ENCODE measurements at places on chromosomes 6 and 20. TPM values are rescaled to one million over a fixed set of nuclear protein-coding genes. Genes with fewer than 3 reads are reported as not detected.

The SLC22A23 gene
- 2.4 TPM for total RNA-seq

The DNAJC5 gene
- 77.0 TPM for total RNA-seq

The CSE1L gene
- total RNA-seq: 180 TPM

The TRIM39 gene
- total RNA-seq: 19.5 TPM

The CPNE5 gene
- 0.66 TPM for total RNA-seq

The SEL1L2 gene
- not detected for total RNA-seq

The CAGE1 gene
- total RNA-seq: 0.14 TPM

The RBPJL gene
- total RNA-seq: not detected

The MLIP gene
- 0.44 TPM for total RNA-seq

The HLA-DQB2 gene
- not detected for total RNA-seq

The ARMC2 gene
- 0.88 TPM for total RNA-seq

The CRIP3 gene
- not detected for total RNA-seq

The MBOAT1 gene
- total RNA-seq: 10.2 TPM

The NXT1 gene
- total RNA-seq: 32.6 TPM

The C20orf204 gene
- total RNA-seq: 0.88 TPM

The SCUBE3 gene
- total RNA-seq: 0.22 TPM

The UBE3D gene
- 9.2 TPM for total RNA-seq

The ADAM33 gene
- 19.5 TPM for total RNA-seq

The NMBR gene
- not detected for total RNA-seq

The PSORS1C1 gene
- 1.3 TPM for total RNA-seq

The SERPINB1 gene
- 21.0 TPM for total RNA-seq

The PLEKHG1 gene
- total RNA-seq: 1.3 TPM

The FAXC gene
- total RNA-seq: 0.14 TPM

The PI16 gene
- 0.14 TPM for total RNA-seq

The NELFCD gene
- 66.9 TPM for total RNA-seq

The ZFP64 gene
- total RNA-seq: 35.2 TPM

The AHCY gene
- 133 TPM for total RNA-seq

The ABHD16B gene
- total RNA-seq: not detected

The FAM229B gene
- 4.4 TPM for total RNA-seq

The APOM gene
- 0.72 TPM for total RNA-seq

The SLX4IP gene
- total RNA-seq: 4.6 TPM

The CCDC28A gene
- 8.0 TPM for total RNA-seq

The ENPP5 gene
- 0.14 TPM for total RNA-seq

The UNC5CL gene
- total RNA-seq: not detected

The EDN3 gene
- total RNA-seq: 0.14 TPM

The SLC17A4 gene
- total RNA-seq: not detected

The LPIN3 gene
- total RNA-seq: 7.7 TPM

The PRL gene
- not detected for total RNA-seq

The TMC2 gene
- not detected for total RNA-seq

The SOX18 gene
- total RNA-seq: 0.43 TPM

The MEP1A gene
- not detected for total RNA-seq

The PEX7 gene
- 7.0 TPM for total RNA-seq

The PI3 gene
- total RNA-seq: not detected

The LAMA5 gene
- total RNA-seq: 53.8 TPM

The FITM2 gene
- 9.6 TPM for total RNA-seq

The POPDC3 gene
- 2.0 TPM for total RNA-seq

The YTHDF1 gene
- total RNA-seq: 26.9 TPM

The DEFB132 gene
- total RNA-seq: not detected

The RCAN2 gene
- 0.88 TPM for total RNA-seq

The SH3BGRL2 gene
- total RNA-seq: 0.22 TPM

The ZSCAN12 gene
- 5.5 TPM for total RNA-seq

The RNF144B gene
- total RNA-seq: 1.4 TPM

The RARS2 gene
- 32.8 TPM for total RNA-seq

The PTK6 gene
- total RNA-seq: 0.14 TPM

The GNAS-AS1 gene
- total RNA-seq: 1.0 TPM

The THBD gene
- 7.9 TPM for total RNA-seq
